Fibroblast of villous mesenchyme (primary cell): ENCODE measurements at places on chromosomes 12 and 14.
A peak's percentile ranks its signal among the peaks of the same experiment; 100 is the strongest.

GRCh38 chr12:89568484-89568883 lies 42.6 kb upstream of the POC1B start:
- peak; percentile 34 for DNase-seq

DNA sequence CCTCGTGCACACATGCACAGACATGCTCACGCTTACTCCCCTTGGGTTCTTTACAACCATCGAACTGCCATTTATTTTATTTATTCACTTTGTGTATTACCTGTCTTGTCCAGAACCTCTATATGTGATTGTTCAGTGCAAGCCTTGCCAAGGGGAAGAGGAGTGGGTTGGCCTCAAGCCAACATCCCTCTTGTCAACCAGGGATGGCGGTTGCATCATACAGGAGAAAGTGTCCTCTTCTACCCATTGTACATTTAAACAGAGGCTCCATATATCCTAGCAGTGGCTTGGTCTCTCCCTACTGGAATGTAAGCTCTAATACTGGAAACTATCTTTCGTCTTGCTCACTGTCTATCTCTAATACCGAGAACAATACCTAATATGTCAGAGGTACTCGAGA lies 108.4 kb downstream of the C12orf42 start:
- no peak for DNase-seq

DNA sequence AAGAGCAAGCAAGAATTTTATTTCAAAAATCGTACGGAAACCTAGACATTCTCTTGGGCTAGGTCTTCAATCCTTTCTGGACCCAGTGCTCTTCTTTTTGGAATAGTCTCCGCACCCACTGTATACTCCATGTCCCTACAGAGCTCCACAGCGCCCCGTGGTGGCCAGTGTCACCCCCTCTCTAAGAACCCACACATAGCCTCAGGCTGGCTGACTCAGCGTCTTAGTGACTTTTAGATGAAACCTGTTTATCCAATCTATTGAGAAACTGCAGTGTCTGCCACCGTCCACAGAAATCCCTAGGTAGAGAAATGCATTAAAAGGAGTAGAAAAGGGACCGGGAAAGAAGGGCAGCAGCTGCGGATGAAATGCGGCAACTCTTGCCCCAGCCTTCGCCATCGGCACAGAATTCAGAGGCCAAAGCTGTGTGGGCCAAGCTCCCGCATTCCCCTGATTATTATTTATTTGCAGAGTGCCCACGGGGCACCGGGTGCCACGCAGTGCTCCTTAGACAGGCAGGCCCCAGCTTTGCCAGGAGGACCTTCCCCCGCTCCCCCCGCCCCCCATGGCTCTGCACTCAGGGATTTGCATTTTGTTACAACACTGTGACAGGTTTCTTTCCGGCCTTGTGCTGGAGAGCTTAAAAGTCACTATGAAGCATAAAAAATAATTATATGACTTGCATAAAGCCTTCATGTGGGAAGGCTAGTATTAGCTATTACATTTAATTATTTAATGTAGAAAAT lies 170.1 kb upstream of the FKBP4 start:
- peak; percentile 45 for DNase-seq

- DNase-seq = no peak
These were observed 35.3 kb upstream of the PAPOLA start for GRCh38 chr14:96466918-96467317.

- DNase-seq = no peak
These were observed 11.3 kb downstream of the LRRC74A start for GRCh38 chr14:76837524-76837923.

DNA sequence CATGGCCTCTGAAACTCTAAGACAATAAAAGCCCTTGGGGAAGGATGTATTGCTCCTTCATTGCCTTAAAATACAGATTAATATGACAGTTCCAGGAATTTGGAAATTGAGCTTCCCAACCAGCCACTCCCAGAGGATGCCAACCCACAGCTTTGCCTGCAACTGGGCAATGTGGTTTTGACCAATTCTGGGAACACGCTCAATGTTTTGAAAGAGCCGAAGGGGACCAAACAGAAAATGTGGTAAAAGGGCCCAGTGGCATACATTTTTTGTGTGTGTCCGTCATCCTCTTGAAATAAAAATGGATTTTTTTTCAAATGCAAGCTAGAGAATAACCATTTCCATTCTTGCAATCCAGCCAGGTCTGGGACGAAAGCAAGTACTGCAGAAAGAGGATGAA lies 88.3 kb upstream of the PLEKHG7 start:
- DNase-seq = no peak

DNA sequence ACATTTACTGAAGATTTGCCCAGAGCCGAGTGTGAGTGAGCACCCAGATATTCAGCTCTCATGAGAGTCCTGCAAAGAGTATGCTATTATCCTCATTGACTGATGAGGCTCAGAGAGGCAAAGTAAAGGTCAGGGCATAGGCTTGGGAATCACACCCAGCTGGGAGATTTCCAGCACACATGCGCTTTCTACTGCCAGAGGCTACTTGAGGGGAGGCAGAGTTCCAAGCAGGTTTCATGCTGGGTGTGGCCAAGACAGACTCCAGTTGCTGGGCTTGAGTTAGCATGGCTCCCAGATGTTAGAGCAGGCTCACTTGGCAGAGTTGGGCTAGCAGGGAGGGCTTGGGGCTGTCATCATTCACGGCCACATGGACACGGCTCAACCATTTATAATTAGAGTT lies 14.4 kb upstream of the FAM181A start:
- DNase-seq = no peak
